CD8-positive, alpha-beta memory T cell (primary cell): ENCODE measurements at places on chromosomes 1 and 21.

GRCh38 chr1:192831706-192832355 lies 23.0 kb downstream of the RGS2 start:
- no peak for DNase-seq

DNA sequence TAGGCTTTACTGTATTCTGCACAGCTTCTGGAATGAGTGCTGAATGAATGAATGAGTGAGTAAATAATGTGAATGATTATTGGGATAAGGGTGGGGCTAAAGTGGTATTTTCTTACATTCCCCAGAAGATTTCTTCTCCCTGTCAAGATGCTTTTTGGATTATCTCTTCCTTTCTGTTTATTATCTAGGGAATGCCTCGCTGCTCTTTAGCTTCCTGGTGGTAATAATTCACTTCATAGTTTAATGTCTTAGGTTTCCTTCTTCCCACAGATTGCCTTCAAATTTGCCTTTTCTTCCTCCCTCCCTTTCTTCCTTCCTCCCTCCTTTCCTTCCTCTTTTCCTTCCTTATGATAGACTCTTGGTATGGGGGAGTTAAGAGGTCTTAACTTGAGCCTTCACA lies 24.0 kb downstream of the DDR2 start:
- DNase-seq, result no peak

- no peak for DNase-seq
These were observed 206.8 kb upstream of the ESRRG start for GRCh38 chr1:216929870-216930582.

DNA sequence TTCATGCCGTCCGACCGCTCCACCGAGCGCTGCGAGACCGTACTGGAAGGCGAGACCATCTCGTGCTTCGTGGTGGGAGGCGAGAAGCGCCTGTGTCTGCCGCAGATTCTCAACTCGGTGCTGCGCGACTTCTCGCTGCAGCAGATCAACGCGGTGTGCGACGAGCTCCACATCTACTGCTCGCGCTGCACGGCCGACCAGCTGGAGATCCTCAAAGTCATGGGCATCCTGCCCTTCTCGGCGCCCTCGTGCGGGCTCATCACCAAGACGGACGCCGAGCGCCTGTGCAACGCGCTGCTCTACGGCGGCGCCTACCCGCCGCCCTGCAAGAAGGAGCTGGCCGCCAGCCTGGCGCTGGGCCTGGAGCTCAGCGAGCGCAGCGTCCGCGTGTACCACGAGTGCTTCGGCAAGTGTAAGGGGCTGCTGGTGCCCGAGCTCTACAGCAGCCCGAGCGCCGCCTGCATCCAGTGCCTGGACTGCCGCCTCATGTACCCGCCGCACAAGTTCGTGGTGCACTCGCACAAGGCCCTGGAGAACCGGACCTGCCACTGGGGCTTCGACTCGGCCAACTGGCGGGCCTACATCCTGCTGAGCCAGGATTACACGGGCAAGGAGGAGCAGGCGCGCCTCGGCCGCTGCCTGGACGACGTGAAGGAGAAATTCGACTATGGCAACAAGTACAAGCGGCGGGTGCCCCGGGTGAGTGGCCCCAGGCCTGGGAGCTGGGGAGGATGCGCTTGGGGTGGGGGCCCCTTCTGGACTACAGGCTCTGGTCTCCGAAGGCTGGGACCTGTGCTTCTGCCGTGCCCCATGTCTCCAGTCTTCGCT lies 1.1 kb downstream of the SKI start:
- DNase-seq, result peak; percentile 74

- DNase-seq, result no peak
These were observed 2.3 kb downstream of the TTC24 start for GRCh38 chr1:156581661-156582387.

DNA sequence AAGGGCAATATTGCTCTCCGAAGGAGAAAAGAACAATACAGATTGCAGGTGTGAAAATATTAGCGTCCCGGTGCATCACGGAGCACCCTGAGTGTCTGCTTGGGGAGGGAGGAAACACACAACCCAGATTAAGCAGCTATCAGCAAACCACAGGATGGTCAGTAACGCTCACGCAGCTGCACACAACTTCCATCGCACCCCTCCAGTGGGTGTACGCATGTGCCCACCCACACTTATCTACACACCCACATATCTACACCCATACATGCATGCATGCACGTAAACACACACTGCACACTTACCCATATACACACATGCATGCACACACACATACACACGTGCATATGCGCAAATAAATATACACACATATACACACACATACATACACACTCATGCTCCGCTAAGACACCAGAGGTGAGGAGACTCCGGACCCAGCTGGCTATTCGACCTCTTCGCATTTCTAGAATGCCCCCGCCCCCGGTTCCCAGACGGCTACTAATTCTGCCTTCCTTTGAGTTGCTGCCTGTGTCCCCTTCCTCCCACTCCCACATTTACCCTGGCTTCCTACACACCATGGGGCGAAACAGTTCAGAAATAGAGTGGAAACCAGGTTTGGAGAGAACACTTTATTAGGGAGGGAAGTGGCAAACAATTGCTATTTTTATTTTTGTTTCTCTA lies 26.2 kb downstream of the ITPKB start:
- no peak for DNase-seq

DNA sequence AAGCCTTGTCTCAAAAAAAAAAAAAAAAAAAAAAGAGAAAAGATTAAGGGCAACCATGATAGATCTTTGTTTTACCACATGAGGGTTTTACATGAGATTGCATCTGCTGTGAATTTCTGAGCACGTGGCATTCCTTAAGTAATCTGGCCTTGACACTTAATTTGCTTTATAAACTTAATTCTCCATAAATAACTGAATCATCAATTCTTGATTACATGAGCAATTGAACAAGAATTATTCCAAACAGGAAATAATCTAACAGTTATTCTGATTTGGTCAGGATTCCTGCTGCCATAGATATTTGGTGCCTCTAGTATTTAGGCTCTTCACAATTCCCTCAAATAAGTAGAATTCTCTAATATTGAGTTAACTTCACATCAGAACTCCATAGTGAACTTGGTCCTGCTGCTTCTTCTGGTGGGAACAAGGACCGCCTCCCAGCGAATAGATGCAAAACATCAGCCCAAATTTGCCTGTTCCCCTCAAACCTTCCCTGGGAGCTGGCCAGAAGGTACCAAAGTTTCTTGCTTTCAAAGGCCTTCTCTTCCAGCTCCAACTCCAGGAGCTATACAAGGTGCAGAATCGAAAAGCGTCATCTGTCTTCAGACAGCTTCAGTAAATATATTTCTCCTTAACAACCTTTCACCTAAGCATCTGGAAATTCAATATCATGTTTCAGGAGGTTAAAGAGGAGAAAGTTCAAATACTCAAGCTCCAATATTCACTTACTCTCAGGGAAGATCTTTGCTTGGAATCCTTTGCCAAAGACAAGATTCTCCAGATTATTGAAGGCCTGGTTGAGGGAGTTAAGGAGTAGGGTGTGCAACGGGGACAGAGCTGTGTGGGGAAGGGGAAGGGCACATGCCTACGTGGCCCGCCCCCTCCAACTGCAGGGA lies 1.0 kb downstream of the KRTCAP2 start:
- DNase-seq, result no peak

GRCh38 chr1:183069562-183070216 lies 46.5 kb downstream of the LAMC1 start:
- DNase-seq, result no peak

- no peak for DNase-seq
These were observed 642 bp upstream of the CREG1 start for GRCh38 chr1:167554028-167554779.

GRCh38 chr1:32250893-32251716 lies at the start of gene LCK:
TSS of gene LCK (plus strand) at chr1:32251265. CDS start at chr1:32274330, 23,065 bp downstream.
- peak; percentile 50 for DNase-seq

- peak; percentile 75 for DNase-seq
These were observed at the start of gene GPX7 for GRCh38 chr1:52601991-52602855. TSS of gene GPX7 (plus strand) at chr1:52602371. CDS start at chr1:52602410, 39 bp downstream.

DNA sequence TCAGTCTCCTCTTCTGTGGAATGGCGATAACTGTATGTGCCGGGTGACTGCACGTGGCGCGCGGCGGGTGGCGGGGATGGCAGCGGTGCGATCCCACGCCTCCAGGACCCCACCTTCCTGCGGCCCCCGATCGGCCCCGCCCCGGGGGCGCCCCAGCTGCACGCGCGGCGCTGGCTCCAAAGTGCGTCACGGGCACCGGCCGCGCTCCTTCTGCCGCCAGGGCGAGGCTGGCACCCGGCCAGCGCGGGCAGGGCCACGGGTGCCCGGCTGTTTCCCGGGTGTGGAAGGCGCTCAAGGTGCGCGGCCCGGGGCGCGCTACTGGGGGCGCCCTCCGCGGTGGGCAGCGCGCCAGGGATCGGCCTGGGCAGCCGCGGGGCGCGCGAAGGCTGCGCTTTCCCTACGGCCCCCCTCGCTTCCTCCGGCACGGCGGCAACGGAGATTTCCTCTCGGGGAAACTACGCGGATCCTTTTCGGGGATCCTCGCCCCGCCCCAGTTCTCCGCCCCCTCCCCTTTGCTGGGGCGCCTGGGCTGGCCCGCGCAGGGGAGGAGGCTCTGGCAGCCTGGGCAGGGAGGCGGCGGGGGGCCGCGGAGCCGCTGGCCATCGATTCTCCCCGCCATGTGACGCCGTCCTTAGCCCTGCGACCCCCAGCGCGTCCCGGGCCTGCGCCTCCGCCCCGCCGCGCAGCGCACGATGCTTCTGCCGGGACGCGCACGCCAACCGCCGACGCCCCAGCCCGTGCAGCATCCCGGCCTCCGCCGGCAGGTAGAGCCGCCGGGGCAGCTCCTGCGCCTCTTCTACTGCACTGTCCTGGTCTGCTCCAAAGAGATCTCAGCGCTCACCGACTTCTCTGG lies at the start of gene EVA1C:
Gene EVA1C, plus strand, starts transcription at position 545 of the 853 bp plus-strand sequence. Its CDS starts 148 bp downstream, at position 693.
- peak; percentile 83 for DNase-seq

GRCh38 chr21:19908390-19908789 lies 1089.8 kb upstream of the NCAM2 start:
- no peak for DNase-seq

DNA sequence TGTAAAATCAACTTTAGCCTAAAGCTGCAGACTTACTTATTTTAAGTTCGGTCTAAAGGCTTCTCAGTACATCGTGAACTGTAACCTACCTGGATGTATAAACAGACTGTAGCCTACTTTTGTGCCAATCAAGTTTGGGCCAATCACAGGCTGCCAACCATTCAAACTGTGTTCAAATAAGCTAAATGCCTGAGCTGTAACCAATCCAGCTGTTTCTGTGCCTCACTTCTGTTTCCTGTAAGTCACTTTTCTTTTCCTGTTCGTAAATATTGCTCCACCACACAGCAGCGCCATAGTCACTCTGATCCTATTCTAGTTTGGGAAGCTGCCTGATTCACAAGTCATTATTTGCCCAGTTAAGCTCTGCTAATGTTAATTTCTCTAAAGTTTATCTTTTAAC lies 37.5 kb upstream of the SLAMF9 start:
- no peak for DNase-seq

DNA sequence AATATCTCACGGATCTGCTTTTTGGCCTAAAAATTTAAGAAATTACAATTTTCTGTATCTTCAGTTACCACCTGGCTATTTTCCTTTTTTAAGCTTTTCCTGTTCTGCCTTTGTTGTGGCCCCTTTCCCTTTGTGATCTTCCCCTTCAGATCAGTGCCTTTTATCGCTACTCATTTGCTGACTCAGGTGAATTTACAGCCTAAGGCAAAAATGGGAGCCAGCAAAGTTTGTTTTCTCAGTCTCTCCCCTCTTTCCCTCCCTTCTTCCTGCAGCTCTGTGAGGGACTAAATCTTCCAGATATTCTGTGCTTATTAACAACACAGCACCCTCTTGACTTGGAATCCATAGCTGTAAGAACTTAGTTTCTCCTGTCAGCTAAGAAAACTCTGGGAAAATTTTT lies 5.3 kb upstream of the PRRC2C start:
- no peak for DNase-seq

DNA sequence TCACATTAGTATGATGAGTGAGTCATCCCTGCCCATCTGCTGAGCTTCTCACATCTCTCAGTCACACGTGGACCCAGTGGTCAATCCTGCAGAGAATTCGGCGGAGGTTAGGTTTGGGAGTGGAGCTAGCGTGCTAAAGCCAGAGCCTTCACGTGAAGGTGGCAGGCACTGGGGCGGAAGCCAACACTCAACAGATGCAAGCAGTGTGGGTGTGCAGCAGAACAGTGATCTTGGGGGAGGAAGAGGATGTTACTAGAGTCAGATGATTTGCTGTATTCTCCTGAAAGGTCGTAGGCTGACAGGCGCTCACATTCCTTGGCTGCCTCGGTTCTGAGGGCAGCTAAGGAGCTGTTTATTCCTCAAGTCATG lies 6.7 kb downstream of the C1orf115 start:
- no peak for DNase-seq

DNA sequence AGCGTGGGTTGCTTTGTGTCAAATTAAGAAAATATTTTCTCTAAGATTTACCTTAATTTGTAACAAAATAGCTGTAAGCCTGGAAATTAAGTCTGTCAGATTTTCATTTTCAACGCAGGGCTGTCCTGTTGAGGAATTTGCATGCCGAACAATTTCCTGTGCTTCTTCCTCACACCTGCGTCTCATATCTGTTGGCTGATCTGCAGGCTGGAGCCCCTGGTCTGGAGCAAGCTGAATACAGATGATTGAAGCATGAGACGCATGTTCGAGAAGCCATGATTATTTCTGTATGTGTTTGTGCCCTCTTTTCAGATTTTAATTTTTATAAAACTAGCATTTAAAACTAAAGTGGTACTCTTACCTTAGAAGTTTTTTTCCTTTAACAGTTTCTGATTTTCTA lies 9.8 kb downstream of the MIXL1 start:
- no peak for DNase-seq

DNA sequence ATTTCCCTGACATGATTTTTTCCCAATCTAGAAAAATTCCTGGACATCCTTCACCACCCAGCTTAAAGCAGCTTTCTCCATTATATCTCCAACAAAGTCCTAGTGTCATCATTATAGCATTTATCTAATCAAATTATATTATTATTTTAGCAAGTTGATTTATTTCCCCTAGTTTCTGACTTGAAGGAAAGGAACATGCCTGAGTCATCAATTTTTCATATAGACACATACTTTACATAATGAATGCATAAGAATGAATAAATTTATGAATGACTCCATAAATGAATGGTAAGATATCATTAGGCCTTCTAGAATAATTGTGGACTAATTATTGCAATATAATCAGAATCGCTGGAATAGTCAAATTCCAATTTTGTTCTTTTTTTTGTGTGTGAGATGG lies 79.4 kb upstream of the COL11A1 start:
- DNase-seq, result no peak

- no peak for DNase-seq
These were observed 124.9 kb upstream of the IFFO2 start for GRCh38 chr1:19081218-19081893.

DNA sequence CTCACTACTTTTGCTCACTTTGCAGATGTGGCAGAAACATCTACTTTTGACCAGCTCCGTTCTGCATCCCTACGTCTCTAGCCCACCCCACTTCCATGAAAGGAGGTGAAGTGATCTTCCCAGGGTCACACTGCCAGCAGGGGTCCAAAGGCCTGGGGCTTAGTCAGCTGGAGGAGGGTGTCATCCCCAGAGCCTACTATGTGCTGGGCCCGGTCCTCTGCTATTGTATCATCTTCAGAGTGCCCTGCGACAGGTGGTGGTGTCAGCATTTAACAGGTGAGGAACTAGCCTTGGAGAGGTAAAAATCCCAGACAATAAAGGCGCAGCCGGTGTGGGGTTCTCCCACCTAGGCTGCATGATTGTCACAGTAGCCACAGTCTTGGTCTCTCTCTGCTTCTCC lies 5.6 kb upstream of the BSND start:
- DNase-seq, result no peak
